KG1 (cell line): ENCODE measurements at places on chromosomes 7 and 10.

DNA sequence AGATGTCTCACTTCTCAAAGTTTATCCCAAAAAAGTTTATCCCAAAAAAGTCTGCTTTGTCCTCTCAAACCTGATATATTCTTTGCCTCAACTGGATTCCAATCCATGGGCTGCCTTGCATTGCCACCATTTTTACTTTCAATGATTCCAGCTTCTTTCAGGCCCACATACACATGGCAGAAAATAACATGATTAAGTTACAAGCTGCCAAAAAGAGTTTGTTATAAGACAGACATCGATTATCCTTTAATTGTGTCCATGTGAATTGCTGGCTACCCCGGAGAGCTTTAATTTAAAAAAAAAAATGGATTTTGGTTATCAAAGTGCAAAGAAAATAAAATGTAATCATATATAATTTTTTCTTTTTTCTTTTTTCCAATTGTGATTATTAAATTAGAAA, 819.6 kb upstream of the SORCS1 start:
- DNase-seq: no peak

- no peak for DNase-seq
These were observed 24.8 kb downstream of the GNA12 start for GRCh38 chr7:2819161-2819953.

- no peak for DNase-seq
These were observed 26.5 kb downstream of the KNDC1 start for GRCh38 chr10:133186416-133187090.

- no peak for DNase-seq
These were observed 300.0 kb downstream of the PLXNA4 start for GRCh38 chr7:132276234-132276630.

- DNase-seq: no peak
These were observed 1.8 kb downstream of the SEMA3C start for GRCh38 chr7:80916770-80917741.

DNA sequence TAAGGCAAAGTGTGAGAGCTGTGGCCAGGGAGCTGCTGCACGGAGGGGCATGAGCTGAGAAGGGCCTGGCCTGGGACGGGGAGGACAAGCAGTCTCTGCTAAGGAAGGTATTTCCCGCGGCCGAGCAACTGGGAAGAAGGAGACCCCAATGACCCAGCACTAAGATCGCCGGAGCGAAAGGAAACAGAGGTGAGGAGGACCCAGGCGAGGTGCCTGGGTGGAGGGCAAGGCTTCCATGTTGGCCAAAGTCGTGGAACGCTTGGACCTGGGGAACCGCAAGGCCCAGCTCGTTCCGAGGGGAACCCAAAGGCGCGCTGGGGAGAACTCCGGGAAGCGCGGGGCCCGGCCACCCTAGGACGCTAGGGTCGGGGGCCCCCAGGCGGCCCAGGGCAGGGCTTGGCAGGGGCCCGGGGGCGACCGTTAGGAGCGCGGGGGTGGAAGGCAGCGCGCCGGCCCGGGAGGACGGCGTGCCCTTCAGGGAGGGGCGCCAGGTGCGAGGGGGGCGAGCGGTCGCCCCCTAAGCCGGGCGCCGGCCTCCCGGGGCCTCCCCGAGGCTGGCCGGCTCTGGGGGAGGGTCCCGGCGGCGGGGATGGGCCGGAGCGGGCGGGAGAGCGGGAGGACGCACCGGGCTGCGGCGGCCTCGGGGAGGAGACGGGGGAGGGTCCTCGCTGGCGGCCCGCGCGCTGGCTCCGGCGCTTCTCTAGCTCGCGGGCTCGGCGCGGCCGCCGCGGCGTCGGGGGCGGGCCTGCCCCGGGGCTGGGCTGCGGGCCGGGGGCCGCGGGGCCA, 545 bp downstream of the GIGYF1 start:
- no peak for DNase-seq

GRCh38 chr7:14073543-14073942, 84.1 kb upstream of the ETV1 start:
- no peak for DNase-seq

DNA sequence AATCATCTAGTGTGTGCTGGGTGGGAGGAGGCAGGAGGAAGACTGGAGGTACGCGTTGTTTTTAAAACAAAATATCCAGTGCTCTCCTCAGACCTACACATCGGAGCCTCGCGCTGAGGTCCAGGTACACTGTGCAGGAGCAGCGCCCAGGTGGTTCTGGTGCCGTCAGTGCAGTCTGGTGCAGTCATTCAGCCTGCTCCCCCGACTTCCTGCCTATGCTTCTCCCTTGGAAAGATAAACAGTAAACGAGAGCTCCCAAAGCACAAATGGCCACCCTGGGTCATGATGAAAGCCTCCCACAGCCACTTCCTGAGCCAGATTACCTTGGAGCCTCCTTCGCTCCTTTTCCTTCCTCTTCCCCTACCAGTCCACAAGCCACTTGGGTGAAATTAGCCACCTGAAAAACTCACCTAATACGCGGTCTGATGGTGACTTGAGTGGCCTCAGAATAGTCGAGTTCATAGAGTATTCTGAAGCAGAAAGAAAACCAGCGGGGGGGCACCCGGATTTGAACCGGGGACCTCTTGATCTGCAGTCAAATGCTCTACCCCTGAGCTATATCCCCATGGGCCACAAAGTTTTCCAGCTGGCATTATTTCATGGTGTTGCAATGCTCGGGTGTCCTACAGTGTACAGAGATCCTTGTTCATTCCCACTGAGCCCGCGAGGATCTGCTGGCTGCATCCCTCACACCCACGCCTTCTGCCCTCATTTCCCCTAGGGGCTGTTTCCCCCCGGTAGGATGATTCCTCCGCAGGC, 82.5 kb downstream of the ZNF467 start:
- DNase-seq: no peak

GRCh38 chr10:689121-689451, 382 bp downstream of the DIP2C start:
- DNase-seq: no peak

DNA sequence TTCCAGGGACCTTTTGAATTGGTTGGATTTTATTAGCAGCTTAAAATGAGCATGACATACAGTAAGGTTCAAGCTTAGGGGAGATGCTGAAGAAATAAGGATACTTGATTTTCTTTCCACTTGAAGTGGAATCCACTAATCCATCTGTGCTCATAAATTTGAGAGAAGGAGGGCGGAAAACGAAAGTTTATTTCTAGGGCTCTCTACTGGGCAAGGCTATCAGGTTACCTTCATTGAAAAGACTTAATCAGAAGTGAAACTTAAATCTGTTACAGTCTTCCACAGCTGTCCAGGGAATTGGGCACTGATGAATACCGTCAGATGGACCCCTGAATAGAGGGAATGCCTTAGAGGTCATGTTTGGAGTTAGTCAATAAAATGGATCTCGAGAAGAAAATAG, 21.8 kb downstream of the AUTS2 start:
- no peak for DNase-seq

DNA sequence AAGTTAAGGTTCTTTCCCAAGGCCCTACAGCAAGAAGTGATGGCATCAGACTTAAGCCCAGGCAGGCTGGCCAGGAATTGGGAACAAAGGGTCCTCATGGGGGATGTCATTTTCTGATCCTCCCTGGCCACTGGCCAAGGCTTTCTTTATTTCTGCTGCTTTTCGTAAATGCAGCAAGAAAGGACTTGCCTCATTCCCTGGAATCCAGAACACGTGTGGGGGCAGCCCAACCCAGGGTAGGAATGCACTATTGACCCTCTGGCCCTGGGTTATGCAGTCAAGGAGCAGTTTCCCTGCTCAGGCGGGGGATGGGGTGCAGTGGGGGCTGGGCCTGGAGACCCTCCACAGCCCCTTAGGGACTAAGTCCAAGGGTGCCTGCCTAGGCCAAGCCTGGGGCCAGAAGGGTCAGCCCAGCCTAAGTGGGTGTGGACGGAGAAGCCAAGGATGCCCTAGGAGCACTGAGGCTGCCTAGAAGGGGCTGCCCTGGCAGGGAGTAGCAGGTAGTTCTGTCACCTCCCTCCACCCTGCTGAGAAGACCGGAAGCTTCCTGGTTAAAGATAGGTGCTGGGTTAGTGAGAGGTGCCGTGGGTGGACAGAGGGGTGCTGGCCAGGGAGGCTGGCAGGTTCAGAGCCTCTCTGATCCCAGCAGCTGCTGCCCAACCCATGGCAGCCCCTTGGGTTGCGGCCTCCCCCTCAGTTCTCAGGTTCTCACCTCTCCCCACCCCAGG, 179.2 kb downstream of the SH3PXD2A start:
- DNase-seq: no peak

- no peak for DNase-seq
These were observed 40.3 kb upstream of the GNAT3 start for GRCh38 chr7:80552031-80552694.

GRCh38 chr7:5343884-5344283, 61.1 kb downstream of the SLC29A4 start:
- no peak for DNase-seq

DNA sequence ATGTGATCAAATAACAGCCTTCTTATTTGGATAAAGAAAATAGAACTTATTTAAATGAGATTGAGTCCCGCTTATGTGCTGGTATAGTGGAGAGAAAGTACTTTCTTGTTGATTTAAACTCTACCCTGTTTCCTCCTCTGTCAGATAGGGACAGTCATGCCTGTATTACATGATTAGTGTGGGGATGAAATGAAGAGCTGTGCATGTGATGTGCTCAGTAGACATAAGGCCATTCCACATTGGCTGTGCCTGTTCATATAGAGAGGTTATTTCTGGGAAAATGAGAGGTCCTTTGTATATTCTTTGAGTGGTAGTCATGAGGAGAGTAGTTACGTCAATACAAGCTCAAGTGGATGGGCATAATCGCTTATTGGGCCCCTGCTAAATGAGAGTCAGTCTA, 5.7 kb downstream of the MTURN start:
- no peak for DNase-seq

DNA sequence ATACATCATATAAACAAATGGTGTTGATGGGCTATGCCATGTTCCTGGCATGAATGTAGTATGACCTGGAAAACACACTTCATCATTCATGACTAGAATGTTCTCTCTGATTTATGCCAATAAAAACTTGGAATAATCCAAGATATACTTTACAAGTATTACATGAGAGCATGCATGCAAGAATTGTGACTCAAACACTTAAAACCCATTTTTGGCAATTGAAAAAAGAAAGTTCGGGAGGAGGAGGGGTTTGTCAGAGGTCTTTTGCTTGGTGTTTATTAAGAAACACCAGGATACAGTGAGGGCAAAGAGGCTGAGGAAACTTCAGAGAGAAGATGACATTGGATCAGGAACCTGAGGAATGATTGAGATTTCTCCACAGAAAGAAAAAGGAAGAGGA, 10.2 kb upstream of the CUL1 start:
- DNase-seq: no peak

- DNase-seq: peak; percentile 16
These were observed 21.3 kb downstream of the TMEM176B start for GRCh38 chr7:150778738-150779301.

- DNase-seq: no peak
These were observed 79.9 kb upstream of the EN2 start for GRCh38 chr7:155377838-155378579.

- DNase-seq: no peak
These were observed 127.7 kb downstream of the ATXN7L1 start for GRCh38 chr7:105748701-105749100.

DNA sequence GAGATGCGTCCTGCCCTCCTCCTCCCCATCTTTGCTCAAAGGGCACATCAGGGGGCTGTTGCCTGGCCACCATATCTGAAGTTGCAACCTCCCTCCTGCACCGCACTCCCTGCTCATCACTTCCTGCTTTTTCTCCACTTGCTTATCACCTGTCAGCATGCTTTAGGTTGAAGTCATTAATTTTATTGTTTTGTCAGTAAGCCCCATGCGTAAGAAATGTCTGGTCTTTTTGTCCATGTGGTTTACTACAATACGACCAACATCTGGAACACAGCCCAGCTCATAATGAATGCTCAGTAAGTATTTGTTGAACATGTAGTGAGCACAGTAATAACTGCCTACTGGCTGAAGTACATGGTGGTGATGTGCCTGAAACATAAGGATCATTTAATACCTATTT, 71.6 kb upstream of the GJD4 start:
- DNase-seq: no peak

GRCh38 chr7:114109721-114110120, 190.9 kb upstream of the PPP1R3A start:
- DNase-seq: no peak

DNA sequence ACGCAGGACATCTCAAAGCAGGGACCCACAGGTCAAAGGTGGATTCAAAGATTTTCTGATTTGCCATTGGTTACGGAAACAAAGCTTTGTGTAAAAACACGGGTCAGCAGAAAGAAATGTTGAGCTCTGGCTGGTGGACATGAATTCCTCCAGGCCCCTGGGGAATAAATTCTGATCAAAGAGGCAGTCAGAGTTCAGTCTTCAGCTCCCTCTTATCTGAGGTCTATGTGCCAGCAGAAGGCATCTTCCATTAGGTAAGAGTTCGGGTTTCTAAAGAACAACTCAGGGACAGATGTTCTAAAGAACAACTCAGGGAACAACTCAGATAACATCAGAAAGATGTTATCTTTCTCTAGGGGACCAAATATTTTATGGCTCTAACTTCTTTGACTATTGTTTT, 64.9 kb upstream of the PALS2 start:
- DNase-seq: no peak

DNA sequence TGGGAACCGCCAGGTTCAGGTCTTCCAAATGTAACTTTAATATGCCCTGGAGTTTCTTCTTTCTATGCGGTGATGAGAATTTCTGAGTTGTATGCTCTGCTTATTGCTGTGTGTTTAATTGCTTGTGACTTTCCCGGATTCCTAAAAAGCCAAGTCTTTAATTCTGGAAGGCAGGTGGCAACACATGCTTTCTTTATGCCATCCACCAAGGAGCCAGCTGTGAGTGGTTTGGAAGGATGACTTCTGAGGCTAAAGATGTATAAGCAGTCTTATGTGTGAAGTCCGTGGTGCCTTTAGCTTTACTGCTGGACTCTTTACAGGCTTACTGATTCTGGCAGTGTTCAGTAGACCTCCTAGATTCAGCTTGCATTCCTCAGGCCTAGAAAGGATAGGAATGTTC, 3.1 kb downstream of the SDK1 start:
- DNase-seq: no peak

GRCh38 chr7:23472046-23472445, 1.8 kb upstream of the IGF2BP3 start:
- no peak for DNase-seq

DNA sequence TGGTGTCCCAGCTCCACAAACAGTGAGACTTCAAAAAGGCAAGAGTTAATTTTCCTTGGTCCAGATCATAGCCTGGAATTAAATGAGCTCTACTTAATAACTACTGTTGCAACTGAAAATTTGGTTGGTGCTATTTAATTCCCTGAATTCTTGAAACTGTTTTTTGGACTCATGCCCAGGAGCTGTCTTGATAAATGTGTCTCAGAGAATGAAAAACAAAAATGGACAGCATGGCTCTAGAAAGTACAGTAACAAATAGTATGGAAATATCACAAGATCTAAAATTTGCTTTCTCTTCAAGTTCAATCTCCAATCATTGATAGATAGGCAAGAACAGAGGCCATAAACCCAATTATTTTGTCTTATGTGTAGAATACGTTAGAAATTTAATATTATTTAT, 42.5 kb downstream of the CCDC71L start:
- no peak for DNase-seq

DNA sequence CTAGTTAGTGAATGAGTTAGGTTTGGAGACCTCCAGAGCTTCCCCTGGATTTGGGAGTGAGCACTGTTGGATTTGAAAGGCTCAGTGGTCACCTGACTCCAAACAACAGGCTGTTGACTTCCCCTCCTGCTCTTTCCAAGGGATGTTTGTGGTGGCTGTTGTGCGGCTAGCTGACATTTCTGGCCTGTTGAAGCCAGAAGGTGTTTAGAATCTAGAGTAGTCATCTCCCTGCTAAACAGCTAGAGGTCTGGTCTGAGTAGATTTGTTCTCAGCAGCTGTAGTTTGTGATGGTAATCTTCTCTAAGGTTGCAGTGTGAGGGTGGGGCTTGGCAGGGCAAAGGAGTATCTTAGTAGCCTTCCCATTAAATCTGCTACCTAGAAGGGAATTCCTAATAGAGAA, 30.1 kb downstream of the BPGM start:
- DNase-seq: no peak
